ENCODE measurements at places on chromosomes 3 and 15. TPM values are rescaled to one million over a fixed set of nuclear protein-coding genes. Genes with fewer than 3 reads are reported as not detected.

- H3K27ac ChIP-seq = no peak overlapping the region
- no peak overlapping the region for H3K4me3 ChIP-seq
- no peaks in the 10 kb centered on the region for H3K4me1 ChIP-seq
- H3K36me3 ChIP-seq = no peaks in the 10 kb centered on the region
- no peaks in the 10 kb centered on the region for H3K27me3 ChIP-seq
- no peak for DNase-seq
These were observed 185.2 kb upstream of the TSC22D2 start for GRCh38 chr3:150222691-150223489.

- no peaks in the 10 kb centered on the region for H3K36me3 ChIP-seq
- H3K27me3 ChIP-seq = no peaks in the 10 kb centered on the region
- H3K27ac ChIP-seq = no peak overlapping the region
- no peak overlapping the region for H3K4me3 ChIP-seq
- no peaks in the 10 kb centered on the region for H3K4me1 ChIP-seq
These were observed 324.4 kb downstream of the AGBL1 start for GRCh38 chr15:86403914-86404583.

DNA sequence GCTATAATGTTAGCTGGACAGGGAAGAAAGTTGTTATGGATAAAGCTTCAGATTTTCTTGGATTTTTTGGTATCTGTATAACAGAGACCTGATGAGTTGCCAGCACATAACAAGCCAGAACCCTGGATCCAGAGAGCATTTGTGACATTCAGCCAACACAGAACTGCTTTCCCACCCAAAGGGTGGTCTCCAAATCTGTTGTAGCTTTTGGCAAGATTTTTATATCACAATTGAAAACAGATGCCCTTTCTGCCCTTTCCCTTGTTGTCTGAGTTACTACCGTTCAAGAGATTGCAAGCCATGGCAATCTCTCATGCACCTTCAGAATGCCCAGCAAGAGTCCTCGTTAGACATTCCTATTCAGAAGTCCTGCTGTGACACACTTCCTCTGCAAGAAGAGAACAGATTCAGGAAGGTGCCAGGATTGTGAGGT is 107.6 kb upstream of the FGF7 start:
- no peak for DNase-seq
- no peak overlapping the region for H3K27ac ChIP-seq
- H3K4me3 ChIP-seq = no peak overlapping the region
- H3K27me3 ChIP-seq = no peaks in the 10 kb centered on the region

Gene ITGA11
- 1.6 TPM for total RNA-seq

- no peaks in the 10 kb centered on the region for H3K4me1 ChIP-seq
- DNase-seq = no peak
- no peak overlapping the region for H3K4me3 ChIP-seq
- H3K36me3 ChIP-seq = no peaks in the 10 kb centered on the region
These were observed 13.3 kb upstream of the PPP1R2 start for GRCh38 chr3:195556390-195556789.

Gene SNX33
- 16.5 TPM for total RNA-seq

- no peaks in the 10 kb centered on the region for H3K4me1 ChIP-seq
- no peak overlapping the region for H3K27ac ChIP-seq
- DNase-seq = peak; percentile 60
- H3K36me3 ChIP-seq = no peaks in the 10 kb centered on the region
These were observed 769 bp downstream of the TAFA4 start for GRCh38 chr3:68931406-68932149.
